Prostate gland (tissue), 2 donors: ENCODE measurements at places on chromosomes 12 and 14. TPM values are rescaled to one million over a fixed set of nuclear protein-coding genes. Genes with fewer than 3 reads are reported as not detected.
A peak's percentile ranks its signal among the peaks of the same experiment; 100 is the strongest.

DNA sequence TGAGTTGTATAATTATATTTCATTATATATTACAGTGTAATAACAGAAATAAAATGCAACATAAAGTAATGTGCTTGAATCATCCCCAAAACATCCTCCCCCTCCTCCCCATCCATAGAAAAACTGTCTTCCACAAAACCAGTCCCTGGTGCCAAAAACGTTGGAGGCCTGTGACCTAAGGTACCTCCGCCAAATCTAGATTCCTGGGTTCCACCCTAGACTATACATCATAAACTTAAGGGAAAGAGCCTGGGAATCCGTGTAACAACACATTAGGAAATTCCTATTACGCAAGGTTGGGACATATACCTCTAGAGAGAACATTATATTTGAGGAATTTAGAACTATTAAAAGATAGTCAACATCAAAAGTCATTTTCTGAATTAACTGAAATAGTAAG is 38.0 kb downstream of the SPPL3 start:
- no peak overlapping the region for H3K4me3 ChIP-seq
- H3K4me1 ChIP-seq = no peaks in the 10 kb centered on the region
- H3K36me3 ChIP-seq = no peaks in the 10 kb centered on the region
- H3K27me3 ChIP-seq = no peaks in the 10 kb centered on the region

The ZC2HC1C gene
- total RNA-seq = 1.8 TPM

GRCh38 chr14:55129428-55130195 is 560 bp downstream of the LGALS3 start:
- H3K4me1 ChIP-seq = peaks cover 5% of the 10 kb centered on the region
- DNase-seq = peak; percentile 53
- H3K27ac ChIP-seq = peak overlapping the region; percentile 90

- H3K4me3 ChIP-seq = no peak overlapping the region
- no peak for DNase-seq
- no peaks in the 10 kb centered on the region for H3K4me1 ChIP-seq
- no peaks in the 10 kb centered on the region for H3K27me3 ChIP-seq
Observed at GRCh38 chr14:76227450-76228050, 75.8 kb downstream of the GPATCH2L start.

- no peaks in the 10 kb centered on the region for H3K36me3 ChIP-seq
- no peaks in the 10 kb centered on the region for H3K27me3 ChIP-seq
- H3K4me3 ChIP-seq = no peak overlapping the region
- no peaks in the 10 kb centered on the region for H3K4me1 ChIP-seq
- no peak overlapping the region for H3K27ac ChIP-seq
- no peak for DNase-seq
Observed at GRCh38 chr12:81021834-81022233, 56.0 kb upstream of the ACSS3 start.

The ZNF705A gene
- total RNA-seq = not detected

DNA sequence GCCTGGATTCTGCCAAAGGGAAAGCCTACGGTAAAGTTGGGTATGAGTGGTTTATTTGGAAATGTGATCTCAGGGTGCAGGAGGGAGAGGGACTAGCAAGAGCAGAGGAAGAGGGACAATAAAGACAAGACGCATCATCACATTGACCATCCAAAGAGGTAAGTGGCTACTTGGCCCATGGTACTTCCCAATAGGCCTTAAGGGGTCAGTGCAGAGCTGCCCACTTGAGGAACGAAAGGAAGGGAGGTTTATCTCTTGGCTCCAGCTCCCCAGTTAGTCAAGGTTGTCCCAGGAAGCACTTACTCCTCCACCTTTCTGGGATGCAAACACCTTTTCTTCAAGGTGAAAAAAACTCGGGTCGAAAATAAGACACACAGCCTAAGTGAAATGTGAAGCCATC is 323.9 kb downstream of the TMEM132D start:
- no peaks in the 10 kb centered on the region for H3K4me1 ChIP-seq
- H3K27ac ChIP-seq = no peak overlapping the region
- no peak overlapping the region for H3K4me3 ChIP-seq
- no peaks in the 10 kb centered on the region for H3K27me3 ChIP-seq
- no peak for DNase-seq

DNA sequence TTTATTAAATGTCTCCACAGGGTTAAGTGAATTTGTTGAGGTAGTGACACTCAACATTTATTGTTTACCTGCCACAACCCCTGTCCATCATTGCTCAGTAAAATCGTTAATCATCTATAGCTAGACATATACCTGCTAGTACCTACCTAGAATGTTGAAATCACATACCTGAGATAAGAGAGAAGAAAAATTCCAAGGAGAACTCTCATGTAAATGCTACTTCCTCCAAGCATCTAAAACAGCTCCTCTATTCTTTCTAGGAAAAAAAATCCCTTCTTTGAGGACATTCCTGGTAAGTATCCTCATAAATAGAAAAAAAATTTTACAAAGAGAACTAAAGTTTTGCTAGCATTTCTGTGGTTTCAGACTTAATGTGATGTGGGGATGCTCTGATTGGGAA is 325.1 kb downstream of the DAD1 start:
- no peaks in the 10 kb centered on the region for H3K4me1 ChIP-seq
- no peaks in the 10 kb centered on the region for H3K36me3 ChIP-seq
- H3K4me3 ChIP-seq = no peak overlapping the region
- no peak overlapping the region for H3K27ac ChIP-seq

The TMEM253 gene
- not detected for total RNA-seq

The IFNG-AS1 gene
- total RNA-seq = not detected

The LRTM2 gene
- not detected for total RNA-seq

DNA sequence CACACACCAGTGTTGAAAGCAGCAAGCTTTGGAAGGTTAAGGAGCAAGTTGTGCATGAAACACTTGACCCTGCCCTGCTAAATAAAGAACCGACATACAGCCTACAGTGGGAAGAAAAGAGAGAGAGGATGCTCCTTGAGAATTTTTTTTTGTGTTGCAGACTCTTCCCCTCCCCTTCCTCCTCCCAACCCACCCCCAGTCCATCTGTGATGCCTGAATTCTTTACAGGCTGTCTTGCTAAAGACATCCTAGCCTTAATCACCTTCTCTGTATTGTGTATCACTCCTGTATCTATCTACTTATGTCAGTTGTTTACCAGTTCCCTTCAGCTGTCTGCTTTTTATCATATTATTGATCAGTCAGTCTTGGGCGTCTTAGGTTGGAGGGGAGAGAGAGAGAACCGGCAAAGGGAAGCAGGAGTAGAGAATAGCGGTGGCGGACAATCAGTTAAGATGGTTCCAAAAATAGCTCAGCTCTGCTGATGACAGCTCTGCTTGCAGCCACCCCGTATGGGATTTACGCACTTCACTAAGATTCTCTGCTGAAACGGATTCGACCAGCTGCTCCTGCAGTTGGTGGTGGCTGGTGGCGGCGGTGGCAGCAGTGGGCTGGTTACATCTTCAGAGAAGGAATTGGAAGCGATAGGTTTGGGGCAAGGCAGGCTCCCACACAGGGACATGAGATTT is 664.7 kb downstream of the NRXN3 start:
- H3K27me3 ChIP-seq = no peaks in the 10 kb centered on the region
- no peaks in the 10 kb centered on the region for H3K4me1 ChIP-seq
- H3K27ac ChIP-seq = no peak overlapping the region
- no peaks in the 10 kb centered on the region for H3K36me3 ChIP-seq

- peak overlapping the region; percentile 70 for H3K27ac ChIP-seq
- no peak overlapping the region for H3K4me3 ChIP-seq
- peak; percentile 49 for DNase-seq
- peaks cover 12% of the 10 kb centered on the region for H3K4me1 ChIP-seq
Observed at GRCh38 chr12:110370732-110371231, 32.7 kb downstream of the ANAPC7 start.

The WSCD2 gene
- total RNA-seq = 6.7 TPM

The INSM2 gene
- not detected for total RNA-seq

GRCh38 chr14:81301371-81301770 is 80.6 kb upstream of the GTF2A1 start:
- H3K4me3 ChIP-seq = no peak overlapping the region
- no peak overlapping the region for H3K27ac ChIP-seq
- no peaks in the 10 kb centered on the region for H3K4me1 ChIP-seq
- H3K36me3 ChIP-seq = no peaks in the 10 kb centered on the region

- no peak overlapping the region for H3K27ac ChIP-seq
- H3K4me3 ChIP-seq = no peak overlapping the region
- H3K4me1 ChIP-seq = no peaks in the 10 kb centered on the region
- H3K27me3 ChIP-seq = no peaks in the 10 kb centered on the region
Observed at GRCh38 chr12:6285063-6285477, 25.4 kb upstream of the PLEKHG6 start.

DNA sequence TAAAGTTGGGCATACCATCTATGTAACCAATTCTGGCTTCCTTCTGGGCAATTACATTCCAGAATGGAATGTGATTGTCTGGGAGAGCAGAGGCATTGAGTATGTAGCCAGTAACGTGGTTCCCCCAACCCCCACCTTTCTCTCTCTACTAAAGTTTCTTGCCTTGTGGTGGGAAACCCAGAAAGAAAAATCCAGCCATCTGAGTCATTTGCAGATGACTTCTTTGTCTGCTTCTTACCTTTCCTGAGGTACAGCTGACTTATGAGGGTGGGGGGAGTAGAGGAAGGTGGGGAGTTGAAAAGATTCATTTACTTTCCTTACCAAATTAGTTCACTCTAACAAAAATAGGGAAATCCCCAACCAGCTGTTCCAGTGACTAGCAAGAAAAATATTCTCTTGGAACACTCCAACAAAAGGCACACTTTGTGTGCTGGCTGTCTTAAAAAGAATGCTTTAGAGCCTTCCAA is 112.1 kb upstream of the FRMD6 start:
- no peaks in the 10 kb centered on the region for H3K4me1 ChIP-seq
- no peak overlapping the region for H3K27ac ChIP-seq
- H3K36me3 ChIP-seq = no peaks in the 10 kb centered on the region

DNA sequence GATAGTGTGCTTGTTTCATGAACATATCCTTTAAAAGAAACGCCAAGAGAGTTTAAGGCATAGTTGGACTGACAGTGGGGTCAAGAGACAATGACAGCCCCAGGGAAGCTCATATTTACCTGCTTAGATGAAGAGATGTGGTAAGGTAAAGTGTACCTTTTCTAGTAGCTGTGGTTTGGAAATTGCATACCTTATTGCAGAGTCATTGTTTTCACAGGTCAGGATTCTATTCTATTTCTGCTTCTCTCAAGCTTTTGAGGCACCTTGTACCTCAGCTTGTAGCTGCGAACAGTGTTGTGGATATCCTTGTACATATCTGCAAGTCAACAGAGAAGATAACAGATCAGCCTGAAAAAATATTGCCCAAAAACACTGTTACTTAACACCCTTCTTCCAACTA is 47.7 kb downstream of the ATP6V1D start:
- no peaks in the 10 kb centered on the region for H3K27me3 ChIP-seq
- no peaks in the 10 kb centered on the region for H3K36me3 ChIP-seq
- no peak overlapping the region for H3K4me3 ChIP-seq
- no peaks in the 10 kb centered on the region for H3K4me1 ChIP-seq
- no peak for DNase-seq
- H3K27ac ChIP-seq = no peak overlapping the region

DNA sequence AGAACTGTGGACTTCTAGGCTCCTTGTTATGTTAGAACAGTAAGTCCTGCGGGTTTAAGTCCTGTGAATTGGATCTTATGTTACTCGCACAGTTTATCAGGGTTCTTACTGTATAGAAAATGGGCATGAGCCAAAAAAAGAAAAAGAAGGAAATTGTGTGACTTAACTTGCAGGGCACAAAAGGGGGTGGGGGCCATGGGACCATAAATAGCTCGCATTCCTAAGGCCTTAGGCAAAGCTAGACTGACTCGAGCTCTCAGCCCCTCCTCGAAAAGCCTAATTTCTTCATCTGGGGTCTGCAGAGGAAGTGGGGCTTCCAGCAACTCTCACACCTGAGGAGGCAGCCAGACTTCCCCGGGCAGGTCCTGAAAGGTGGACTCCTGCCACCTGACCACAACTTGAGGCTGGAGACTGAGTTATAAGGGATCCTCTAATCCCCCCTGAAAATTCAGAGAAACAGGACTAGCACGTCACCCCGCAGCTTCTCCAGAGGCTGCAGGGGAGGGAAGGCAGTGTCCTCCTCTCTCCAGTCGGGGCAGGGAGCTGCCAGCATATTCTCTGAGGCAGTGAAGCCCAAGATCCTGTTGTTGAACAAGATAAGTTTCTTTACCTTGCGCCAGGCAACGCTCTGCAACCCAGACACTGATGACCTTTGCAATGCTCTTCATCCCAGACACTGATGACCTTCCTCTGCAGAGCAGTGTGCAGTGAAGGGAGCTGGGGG is 280.5 kb downstream of the PCNX1 start:
- H3K36me3 ChIP-seq = no peaks in the 10 kb centered on the region
- H3K4me3 ChIP-seq = no peak overlapping the region
- no peak overlapping the region for H3K27ac ChIP-seq
- H3K4me1 ChIP-seq = no peaks in the 10 kb centered on the region

DNA sequence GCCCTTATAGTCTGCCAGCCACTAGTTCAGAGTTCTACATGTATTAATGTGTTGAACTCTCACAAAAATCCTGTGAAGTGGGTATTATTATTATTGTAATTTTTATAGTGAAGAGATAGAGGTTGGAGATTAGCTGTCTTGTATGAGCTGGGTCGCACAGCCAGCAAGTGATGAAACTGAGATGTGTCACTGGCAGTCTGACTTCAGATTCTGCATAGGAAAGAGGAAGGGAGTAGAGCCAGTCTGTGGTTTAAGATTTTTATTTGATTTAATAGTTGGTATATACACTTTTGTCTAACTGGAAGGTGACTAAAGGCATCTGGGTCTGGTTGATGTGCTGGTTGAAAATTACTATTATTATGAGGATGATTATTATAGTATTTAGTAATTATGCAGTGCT is 5.8 kb upstream of the FRS2 start:
- no peak overlapping the region for H3K4me3 ChIP-seq
- no peaks in the 10 kb centered on the region for H3K4me1 ChIP-seq
- DNase-seq = no peak
- no peak overlapping the region for H3K27ac ChIP-seq
- no peaks in the 10 kb centered on the region for H3K36me3 ChIP-seq

The CFAP251 gene
- total RNA-seq = 4.5 TPM

DNA sequence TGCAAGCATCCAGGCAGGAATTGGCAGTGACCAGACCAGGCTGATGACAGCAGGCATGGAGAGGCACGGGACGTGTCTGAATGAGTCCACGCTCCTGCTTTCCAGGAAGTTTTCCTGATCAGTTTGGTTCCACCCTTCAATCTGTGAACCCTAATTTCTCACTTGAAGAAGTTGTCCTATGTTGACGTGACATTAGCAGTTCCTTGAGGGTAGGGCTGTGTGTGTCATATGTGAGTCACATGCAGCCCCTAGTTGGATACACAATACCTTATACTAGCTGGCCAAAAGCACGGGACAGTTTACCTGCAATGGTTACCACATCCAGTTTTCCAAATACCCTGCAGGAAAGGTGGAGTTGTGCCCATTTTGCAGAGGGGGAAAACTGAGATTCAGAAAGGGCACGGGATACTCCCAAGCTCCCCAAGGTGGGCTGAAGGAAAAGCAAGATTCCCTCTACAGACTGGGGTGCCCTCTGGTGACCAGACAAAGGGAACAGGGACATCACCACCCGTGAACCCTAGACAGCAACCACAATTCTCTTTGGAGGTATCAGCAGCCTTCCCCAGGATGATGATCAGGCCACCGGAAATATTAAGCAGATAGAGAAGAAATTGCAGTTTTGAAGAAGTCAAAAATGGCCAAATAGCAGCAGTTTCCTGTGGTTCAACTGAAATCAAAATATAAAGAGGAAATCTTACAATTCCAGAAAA is 194.5 kb downstream of the PHETA1 start:
- H3K4me3 ChIP-seq = no peak overlapping the region
- no peaks in the 10 kb centered on the region for H3K27me3 ChIP-seq
- no peaks in the 10 kb centered on the region for H3K4me1 ChIP-seq
- DNase-seq = no peak
- no peaks in the 10 kb centered on the region for H3K36me3 ChIP-seq
